Astrocyte of the spinal cord (primary cell): ENCODE measurements at places on chromosomes 7 and 10.

GRCh38 chr7:158246960-158247673 is 340.5 kb downstream of the PTPRN2 start:
- no peak for DNase-seq

- DNase-seq = peak; percentile 41
These were observed 42.9 kb downstream of the CD36 start for GRCh38 chr7:80681272-80681885.

- no peak for DNase-seq
These were observed 22.7 kb downstream of the VIM start for GRCh38 chr10:17250736-17251135.

DNA sequence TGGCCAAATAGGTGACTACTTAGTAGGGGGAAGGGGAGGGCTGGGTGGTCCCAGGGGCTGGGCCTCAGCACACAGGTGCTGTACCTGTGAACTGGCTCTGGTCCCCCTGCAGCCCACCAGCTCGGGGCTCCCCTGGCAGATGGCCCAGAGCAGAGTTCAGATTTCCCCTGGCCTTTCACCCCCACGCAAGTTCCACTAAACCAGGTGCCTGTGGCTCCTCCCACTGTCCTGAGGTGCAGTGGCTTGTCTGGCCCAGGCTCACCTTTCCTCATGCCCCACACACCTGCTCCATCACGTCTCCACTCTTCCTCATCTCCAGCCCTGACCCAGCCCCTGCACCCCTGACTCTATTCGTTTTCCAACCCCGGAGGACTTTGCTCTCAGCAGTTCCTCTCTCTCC is 47.3 kb upstream of the OPALIN start:
- no peak for DNase-seq

GRCh38 chr10:67477868-67478267 is 218.1 kb downstream of the CTNNA3 start:
- no peak for DNase-seq

DNA sequence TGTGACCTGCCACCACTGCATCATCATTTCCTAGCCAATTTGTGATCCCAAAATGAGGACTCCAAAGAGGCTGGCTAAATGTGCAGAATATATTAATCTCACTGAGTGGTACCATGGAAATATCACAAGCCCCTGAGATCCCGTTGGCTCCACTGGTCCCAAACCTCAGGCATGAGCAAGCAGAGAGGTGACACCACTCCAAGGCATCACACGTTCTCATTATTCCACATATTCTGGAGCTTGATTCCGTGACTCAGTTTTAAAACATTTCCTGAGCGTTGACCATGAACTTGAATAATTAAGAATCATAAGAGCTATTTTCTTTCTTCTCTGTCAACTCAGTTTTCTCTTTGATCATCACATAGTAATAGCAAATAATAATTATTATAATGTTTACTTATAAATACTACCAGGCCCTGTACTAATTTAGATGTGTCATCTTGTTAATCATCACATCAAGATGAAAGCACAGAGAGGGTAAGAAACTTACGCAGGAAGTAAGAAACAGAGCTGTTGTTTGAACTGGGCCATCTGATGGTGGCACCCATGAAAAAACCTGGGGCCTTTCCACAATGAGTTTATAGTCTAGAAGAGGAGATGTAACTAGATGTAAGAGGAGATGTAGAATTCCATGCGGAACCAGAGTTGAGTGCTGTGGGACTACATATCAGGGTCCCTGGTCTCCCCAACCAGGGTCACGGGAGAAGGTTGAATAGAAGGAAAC is 3.5 kb downstream of the APBB1IP start:
- DNase-seq = peak; percentile 50

DNA sequence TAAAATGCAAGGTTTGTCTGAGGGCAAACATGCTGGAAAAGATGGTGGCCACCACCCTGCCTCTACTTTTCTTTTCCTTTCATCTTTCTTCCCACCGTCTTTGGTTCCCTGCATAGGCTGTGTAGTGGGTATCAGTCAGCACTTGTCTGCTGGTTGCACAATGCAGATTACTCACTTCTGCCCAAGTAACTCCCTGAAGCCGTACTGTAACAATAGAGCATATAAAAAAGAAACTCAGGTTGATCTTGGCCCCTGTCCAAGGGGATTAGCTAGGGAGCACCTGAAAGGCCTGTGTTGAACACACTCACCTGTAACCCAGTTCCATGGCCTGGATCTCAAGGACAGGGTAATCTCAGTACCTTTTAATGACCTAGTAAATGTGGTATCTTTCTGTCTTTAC is 533.0 kb upstream of the GALNT17 start:
- DNase-seq = peak; percentile 36

- DNase-seq = no peak
These were observed 184.1 kb downstream of the NOC3L start for GRCh38 chr10:94178475-94179253.
